ENCODE measurements at places on chromosomes 12 and 14. TPM values are rescaled to one million over a fixed set of nuclear protein-coding genes. Genes with fewer than 3 reads are reported as not detected.
A peak's percentile ranks its signal among the peaks of the same experiment; 100 is the strongest.

- H3K27me3 ChIP-seq = no peaks in the 10 kb centered on the region
- no peak overlapping the region for H3K4me3 ChIP-seq
- H3K4me1 ChIP-seq = no peaks in the 10 kb centered on the region
- H3K36me3 ChIP-seq = no peaks in the 10 kb centered on the region
These were observed 27.9 kb downstream of the FAR2 start for GRCh38 chr12:29176941-29177340.

DNA sequence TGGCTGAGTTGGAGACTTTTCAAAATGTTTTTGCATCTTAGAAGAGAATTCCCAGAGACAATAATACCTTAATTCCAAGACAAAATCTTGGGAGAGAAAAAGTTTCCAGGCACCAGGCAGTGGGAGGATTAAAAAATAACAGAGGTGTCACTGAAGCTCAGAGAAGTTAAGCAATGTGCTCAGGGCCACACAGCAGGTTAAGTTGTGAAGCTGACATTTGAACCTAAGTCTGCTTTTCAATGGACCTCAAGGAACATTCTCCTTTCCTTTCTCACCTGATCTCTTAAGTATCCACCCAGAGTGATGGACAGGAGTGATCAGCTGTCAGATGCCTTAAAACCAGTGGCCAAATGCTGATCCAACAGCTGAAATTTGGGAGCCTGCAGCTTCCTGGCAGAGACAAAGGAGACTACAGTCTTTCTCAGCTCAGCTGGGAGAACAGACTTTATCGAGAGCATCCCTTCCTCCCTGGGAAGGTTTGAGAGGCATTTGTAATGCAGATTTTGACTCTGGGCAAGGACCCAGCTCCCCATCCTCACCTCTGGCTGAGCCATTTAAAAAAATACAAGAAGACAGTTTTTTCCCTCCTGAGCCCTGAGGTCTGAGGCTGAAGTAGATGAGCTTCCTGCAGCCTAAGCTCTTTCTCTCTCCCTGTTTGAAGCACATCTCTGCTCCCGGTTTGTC lies 174.9 kb upstream of the RPH3A start:
- no peak for DNase-seq
- no peaks in the 10 kb centered on the region for H3K36me3 ChIP-seq
- H3K27ac ChIP-seq = no peak overlapping the region
- no peaks in the 10 kb centered on the region for H3K4me1 ChIP-seq
- no peak overlapping the region for H3K4me3 ChIP-seq

DNA sequence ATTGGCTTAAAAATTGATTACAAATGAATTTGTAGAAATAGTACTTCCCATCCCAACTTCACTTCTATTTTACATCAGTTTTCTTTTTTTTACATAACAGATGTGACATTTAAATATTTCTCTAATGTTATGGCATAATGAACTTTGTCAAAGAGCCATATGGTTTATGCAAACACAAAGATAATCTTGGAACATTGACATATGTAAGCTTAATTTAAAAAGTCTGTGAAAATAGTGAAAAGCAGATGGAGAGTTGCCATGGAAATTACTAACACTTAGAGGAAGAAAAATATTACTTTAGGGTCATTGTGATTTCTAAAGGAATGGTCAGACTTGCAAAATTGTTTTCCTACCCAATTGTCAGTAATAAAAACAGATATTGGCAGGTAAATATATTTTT lies 232.4 kb downstream of the AEBP2 start:
- no peak for DNase-seq
- no peak overlapping the region for H3K27ac ChIP-seq
- H3K36me3 ChIP-seq = no peaks in the 10 kb centered on the region
- no peaks in the 10 kb centered on the region for H3K4me1 ChIP-seq
- no peak overlapping the region for H3K4me3 ChIP-seq
- no peaks in the 10 kb centered on the region for H3K27me3 ChIP-seq

DNA sequence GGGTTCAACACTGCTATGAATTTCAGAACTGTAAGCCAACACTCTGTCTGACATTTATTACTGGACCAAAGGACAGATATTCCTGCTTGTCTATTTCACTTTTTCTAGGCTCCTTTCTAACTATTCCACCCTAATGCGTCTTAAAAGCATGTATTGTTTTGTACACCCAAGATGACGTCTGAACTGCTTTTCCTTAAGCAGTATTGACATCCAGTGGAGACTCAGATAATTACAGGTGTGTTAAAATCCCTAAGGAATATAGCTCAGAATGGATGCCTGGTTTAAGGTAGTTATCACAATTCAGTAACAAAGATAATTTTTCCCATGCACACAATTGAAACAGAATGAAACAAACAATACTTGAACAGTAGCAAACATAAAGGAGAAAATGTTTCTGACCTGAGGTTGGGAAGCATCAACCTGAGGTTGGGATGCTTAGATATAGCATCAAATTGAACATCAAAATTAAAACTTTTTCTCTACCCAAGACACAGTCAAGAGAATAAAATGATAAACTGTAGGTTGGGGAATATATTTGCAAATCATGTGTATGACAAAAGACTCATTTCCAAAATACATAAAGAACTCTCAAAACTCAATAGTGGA lies 93.7 kb upstream of the PTPRR start:
- DNase-seq = no peak
- H3K4me3 ChIP-seq = no peak overlapping the region
- H3K36me3 ChIP-seq = no peaks in the 10 kb centered on the region
- H3K4me1 ChIP-seq = no peaks in the 10 kb centered on the region
- H3K27ac ChIP-seq = no peak overlapping the region
- H3K27me3 ChIP-seq = no peaks in the 10 kb centered on the region

DNA sequence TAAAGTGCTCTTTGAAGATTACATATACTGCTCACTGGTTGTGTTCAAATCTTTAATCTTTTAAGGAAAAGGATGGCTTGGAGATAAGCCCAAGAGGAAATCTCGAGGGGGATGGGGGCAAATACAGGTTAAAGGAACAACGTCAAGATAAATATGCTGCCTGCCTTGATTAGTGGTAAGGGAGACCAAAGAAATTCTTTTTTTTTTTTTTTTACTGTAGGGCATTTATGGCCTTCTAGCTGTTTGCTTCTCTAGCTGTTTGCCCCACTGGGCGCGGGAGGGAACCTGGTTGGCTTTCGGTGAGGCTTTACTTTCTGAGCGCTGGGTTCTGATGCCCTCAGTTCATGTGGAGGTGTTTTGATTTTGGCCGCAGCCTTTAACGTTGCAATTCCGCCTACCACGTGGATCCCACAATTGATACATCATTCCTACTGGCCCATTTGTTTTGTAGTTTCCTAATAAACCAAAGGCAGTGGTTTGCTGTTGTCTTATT lies 5.7 kb downstream of the CCND2 start:
- DNase-seq = no peak
- no peak overlapping the region for H3K27ac ChIP-seq
- H3K4me3 ChIP-seq = no peak overlapping the region
- no peaks in the 10 kb centered on the region for H3K27me3 ChIP-seq
- peaks cover 82% of the 10 kb centered on the region for H3K36me3 ChIP-seq
- peaks cover 18% of the 10 kb centered on the region for H3K4me1 ChIP-seq

- peaks cover 38% of the 10 kb centered on the region for H3K4me1 ChIP-seq
- peak overlapping the region; percentile 97 for H3K4me3 ChIP-seq
- DNase-seq = no peak
- H3K27me3 ChIP-seq = peaks cover 2% of the 10 kb centered on the region
- no peak overlapping the region for H3K27ac ChIP-seq
- H3K36me3 ChIP-seq = peaks cover 15% of the 10 kb centered on the region
These were observed 1.7 kb downstream of the LARP4 start for GRCh38 chr12:50402264-50403000.

GRCh38 chr14:92362781-92363235 lies 39.8 kb downstream of the SLC24A4 start:
- H3K36me3 ChIP-seq = no peaks in the 10 kb centered on the region
- H3K27me3 ChIP-seq = peaks cover 25% of the 10 kb centered on the region
- H3K4me1 ChIP-seq = no peaks in the 10 kb centered on the region

DNA sequence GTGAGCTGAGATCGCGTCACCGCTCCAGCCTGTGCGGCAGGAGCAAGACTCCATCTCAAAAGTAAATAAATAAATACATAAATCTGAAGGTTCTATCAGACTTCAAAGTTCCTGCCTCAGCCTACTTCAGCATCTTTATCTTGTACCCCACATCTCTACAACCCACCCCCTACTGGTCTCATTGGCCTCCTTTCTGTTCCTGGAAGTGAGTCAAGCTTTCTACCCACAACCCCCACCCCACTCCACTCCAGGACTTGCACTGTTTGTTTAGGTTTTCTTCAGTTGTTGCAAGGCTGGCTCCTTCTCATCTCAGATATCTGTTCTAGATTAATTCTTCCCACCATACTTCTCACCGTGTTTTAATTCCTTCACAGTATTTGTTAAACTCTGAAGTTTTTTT lies 714 bp upstream of the PSMC6 start:
- H3K27me3 ChIP-seq = peaks cover 2% of the 10 kb centered on the region
- H3K4me1 ChIP-seq = peaks cover 25% of the 10 kb centered on the region
- no peak for DNase-seq

DNA sequence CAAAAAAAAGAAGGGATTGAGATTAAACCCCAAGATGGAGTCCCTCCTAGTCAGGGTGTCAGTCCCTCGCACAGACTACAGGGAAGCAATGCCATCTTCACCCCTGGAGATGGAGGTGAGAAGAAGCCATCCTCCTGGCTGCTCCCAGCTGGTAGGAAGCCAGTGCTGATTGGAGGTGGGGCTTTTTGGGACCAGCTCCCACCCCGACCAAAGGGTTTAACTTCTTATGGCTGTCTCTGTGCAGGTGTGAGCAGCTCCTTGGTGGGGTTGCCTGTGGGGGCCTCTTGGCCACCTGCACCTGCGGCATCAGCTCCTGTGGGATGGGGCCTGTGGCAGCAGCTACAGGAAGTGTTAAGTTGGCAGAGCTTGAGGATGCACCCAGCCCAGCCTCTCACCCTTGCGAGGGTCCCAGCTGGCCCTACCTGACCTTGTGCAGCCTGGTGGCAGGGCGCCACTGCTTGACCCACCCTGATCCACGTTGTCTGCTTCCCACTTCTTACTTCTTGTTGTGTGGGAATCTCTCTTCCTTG lies 3.8 kb upstream of the KRT86 start:
- H3K36me3 ChIP-seq = no peaks in the 10 kb centered on the region
- no peak overlapping the region for H3K27ac ChIP-seq
- H3K27me3 ChIP-seq = peaks cover 23% of the 10 kb centered on the region

GRCh38 chr14:39454906-39455539 lies 22.8 kb upstream of the FBXO33 start:
- H3K27ac ChIP-seq = no peak overlapping the region
- no peaks in the 10 kb centered on the region for H3K36me3 ChIP-seq
- no peaks in the 10 kb centered on the region for H3K27me3 ChIP-seq
- H3K4me1 ChIP-seq = no peaks in the 10 kb centered on the region
- no peak overlapping the region for H3K4me3 ChIP-seq
- no peak for DNase-seq

- peaks cover 18% of the 10 kb centered on the region for H3K27me3 ChIP-seq
- no peak overlapping the region for H3K27ac ChIP-seq
- no peaks in the 10 kb centered on the region for H3K36me3 ChIP-seq
- DNase-seq = no peak
These were observed 161.7 kb upstream of the RMST start for GRCh38 chr12:97300891-97301290.

- DNase-seq = no peak
- H3K27ac ChIP-seq = peak overlapping the region; percentile 77
- H3K36me3 ChIP-seq = peaks cover 31% of the 10 kb centered on the region
These were observed 532 bp downstream of the NOC4L start for GRCh38 chr12:132144810-132145168.

- no peak overlapping the region for H3K4me3 ChIP-seq
- no peak for DNase-seq
- no peaks in the 10 kb centered on the region for H3K4me1 ChIP-seq
- H3K27me3 ChIP-seq = peaks cover 4% of the 10 kb centered on the region
- no peaks in the 10 kb centered on the region for H3K36me3 ChIP-seq
- no peak overlapping the region for H3K27ac ChIP-seq
These were observed 210.7 kb downstream of the PPM1H start for GRCh38 chr12:62724285-62724684.

- H3K27ac ChIP-seq = peak overlapping the region; percentile 25
- H3K4me1 ChIP-seq = peaks cover 36% of the 10 kb centered on the region
- peak overlapping the region; percentile 21 for H3K4me3 ChIP-seq
- no peak for DNase-seq
These were observed 2.3 kb downstream of the PTMS start for GRCh38 chr12:6768437-6768914.

DNA sequence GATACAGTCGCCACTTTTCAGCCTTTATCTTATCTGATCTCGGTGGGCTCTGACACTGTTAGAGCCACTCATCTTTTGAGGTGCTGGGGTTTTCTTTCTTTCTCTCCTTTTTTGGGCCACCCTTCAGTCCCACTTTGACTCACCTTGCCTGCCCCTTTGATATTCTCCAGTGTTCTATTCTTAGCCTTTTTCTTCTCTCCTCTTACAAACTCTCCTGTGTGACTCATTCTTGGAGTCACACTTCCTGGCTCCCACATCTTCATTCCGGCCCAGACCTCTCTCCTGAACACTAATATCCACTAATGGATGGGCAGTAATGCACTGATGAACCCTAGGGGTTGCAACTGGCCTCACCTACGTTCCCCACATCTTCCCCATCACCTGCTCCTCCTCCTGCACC lies 2.2 kb upstream of the DCD start:
- H3K4me3 ChIP-seq = no peak overlapping the region
- no peaks in the 10 kb centered on the region for H3K36me3 ChIP-seq
- DNase-seq = no peak

GRCh38 chr14:24079491-24080141 lies 8.3 kb downstream of the CPNE6 start:
- H3K27me3 ChIP-seq = no peaks in the 10 kb centered on the region
- no peaks in the 10 kb centered on the region for H3K36me3 ChIP-seq
- DNase-seq = no peak
- H3K27ac ChIP-seq = no peak overlapping the region

DNA sequence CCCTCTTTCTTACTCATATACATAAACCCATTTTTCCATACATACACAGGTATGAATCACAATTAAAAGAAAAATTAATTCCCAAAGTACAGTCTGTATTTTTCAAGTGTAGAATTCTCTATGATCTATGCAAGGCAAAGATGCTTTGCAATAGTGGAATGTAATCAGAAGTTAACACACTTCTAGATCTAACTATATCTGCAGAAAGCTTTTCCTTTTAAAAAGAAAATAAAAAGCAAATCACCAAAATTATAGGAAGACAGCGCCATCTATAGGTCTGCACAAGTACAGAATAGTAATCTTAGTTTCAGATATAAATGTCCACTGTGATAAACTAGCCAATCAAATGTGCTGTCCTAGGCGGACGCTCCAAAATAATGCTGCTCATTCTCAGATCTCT lies 22.0 kb downstream of the SLC25A21 start:
- H3K4me1 ChIP-seq = no peaks in the 10 kb centered on the region
- no peak overlapping the region for H3K27ac ChIP-seq
- H3K27me3 ChIP-seq = no peaks in the 10 kb centered on the region
- H3K36me3 ChIP-seq = no peaks in the 10 kb centered on the region
- DNase-seq = no peak
- H3K4me3 ChIP-seq = no peak overlapping the region

GRCh38 chr12:108594323-108594903 lies 3.5 kb downstream of the TMEM119 start:
- no peak overlapping the region for H3K27ac ChIP-seq
- no peak for DNase-seq
- H3K36me3 ChIP-seq = no peaks in the 10 kb centered on the region
- peaks cover 2% of the 10 kb centered on the region for H3K27me3 ChIP-seq
- no peaks in the 10 kb centered on the region for H3K4me1 ChIP-seq

C3AR1 gene
- 0.11 TPM for total RNA-seq

FOXA1 gene
- total RNA-seq = not detected

CNTN1 gene
- total RNA-seq = not detected

CCDC198 gene
- not detected for total RNA-seq

Data from activated B cell treated with CpG ODN at 0.5 μM for 24 hours (primary cell).